ENCODE measurements at places on chromosomes 11 and 22.

DNA sequence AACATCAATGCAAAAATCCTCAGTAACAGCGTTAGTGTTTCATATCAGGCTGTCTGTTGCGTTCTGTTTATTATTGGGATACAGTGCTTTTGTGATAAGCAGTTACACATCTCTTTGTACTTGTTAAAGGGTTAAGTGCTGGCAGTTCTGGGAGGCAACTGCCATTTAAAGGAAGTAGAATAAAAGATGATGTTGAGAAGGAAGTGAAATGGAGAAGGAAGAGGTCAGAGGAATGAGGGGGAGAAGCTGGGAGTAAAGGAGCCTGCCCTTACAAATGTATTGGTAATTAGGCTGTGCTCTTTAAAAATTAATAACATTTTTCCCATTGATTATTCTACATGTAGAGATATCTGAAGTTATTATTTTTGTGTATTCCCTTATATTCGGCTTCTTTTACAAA lies 674.7 kb downstream of the NTM start:
- no peak for DNase-seq

- no peak for DNase-seq
Measured at GRCh38 chr11:12319461-12319951, 57.9 kb upstream of the PARVA start.

DNA sequence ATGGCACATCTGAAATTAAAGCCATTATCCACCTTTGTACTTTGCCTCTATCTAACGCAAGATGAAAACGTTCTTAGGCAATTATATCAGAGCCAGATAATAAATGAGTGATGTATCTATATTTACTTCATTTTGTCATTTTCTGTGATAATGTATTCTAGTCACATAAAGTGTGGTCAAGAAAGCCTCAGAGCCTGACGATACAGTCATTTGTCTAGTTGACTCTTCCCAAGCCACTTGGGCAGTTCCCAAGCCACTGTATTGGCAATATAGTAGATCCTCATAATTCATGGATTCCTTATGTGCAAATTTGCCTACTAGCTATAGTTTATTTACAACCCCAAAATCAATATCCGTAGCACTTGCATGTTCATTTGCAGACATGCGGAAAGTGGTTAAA lies 7.8 kb downstream of the HOATZ start:
- no peak for DNase-seq

DNA sequence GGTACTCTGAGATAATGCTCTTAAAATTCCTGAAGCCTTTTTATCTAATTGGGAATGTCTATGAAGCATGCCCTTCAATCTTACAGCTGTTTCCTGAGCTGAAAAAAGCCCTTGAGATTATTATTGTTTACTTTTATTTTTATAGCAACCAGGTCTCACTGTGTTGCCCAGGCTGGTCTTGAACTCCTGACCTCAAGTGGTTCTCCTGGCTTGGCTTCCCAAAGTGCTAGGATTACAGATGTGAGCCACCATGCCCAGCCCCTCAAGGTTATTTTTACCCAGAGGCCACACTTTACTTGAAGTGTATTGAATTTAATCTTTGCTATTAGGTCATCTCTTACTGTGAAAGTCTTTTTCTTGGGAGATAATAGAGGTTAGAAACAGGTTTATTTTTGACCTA lies 7.0 kb upstream of the SWAP70 start:
- no peak for DNase-seq

DNA sequence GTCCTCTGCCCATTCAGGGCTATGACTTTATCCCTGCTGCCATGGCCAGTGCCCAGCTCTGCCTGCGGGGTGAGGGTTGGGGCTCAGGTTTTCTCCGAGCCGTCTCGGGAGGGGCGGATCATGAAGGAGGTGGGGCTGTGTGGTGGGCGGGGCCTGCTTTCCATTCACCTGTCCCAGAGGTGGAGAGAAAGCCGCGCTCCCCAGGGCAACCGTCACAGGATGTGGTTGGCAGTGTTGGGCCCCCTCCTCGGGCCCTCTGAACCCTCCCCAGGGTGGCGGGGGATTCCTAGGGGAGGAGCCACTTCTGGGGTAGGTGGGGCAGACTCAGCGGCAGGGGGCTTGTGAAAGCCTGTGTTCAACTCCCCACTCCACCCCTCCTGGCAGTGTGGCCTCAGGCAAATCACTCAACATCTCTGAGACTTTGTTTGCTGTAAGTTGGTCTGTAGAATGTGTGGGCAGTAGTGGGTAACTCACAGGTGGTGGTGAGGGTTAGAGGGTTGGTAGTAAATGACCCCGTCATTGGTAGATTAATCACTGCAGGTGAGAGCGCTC lies 50.3 kb downstream of the CD6 start:
- DNase-seq = no peak

DNA sequence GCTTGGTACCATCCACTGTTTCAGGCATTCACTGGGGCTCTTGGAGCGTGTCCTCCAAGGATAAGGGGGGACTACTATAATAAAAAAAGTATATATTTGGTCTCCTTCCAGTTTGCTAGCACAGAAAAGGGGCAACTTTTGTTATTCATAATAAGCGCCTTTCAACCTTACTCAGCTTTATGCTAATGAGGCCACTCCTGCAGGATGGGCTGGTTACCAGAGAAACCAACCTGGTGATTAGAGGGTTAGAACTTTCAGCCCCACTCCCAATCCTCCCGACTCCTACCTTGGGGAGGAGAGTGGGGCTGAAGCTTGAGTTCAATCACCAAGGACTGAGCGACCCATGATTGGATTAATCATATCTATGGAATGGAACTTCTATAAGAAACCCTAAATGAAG lies 31.8 kb downstream of the PPFIBP2 start:
- no peak for DNase-seq

GRCh38 chr22:37278261-37278660 lies 4.0 kb upstream of the CYTH4 start:
- no peak for DNase-seq

DNA sequence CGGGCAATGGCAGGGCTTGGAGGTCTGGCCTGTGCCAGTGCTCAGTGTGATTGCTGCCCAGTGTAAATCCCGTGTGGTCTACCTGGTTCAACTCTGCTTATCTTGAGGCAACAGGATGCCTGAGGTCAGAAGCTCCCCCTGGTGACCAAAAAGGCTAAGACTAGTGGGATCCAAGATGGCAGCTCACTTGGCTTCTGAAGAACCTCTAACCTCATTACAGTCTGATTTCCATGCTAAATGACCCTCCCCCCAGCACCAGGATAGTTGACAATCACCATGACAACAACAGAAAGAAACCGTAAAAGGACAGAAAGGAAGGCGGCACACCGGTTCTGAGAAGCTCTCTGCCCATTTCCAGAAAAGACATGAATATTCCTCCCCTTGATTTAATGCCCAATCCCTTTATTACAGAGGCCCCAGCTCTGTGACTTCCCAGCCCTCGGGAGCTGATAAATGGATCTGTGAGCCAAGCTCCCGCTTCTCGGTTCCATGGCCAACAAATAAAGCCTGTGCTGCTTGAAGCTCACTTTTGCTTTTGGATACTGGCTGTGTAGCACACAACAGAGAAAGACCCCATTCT lies 398.4 kb downstream of the CTTN start:
- DNase-seq = no peak

- DNase-seq = no peak
Measured at GRCh38 chr11:64933935-64934681, 1.6 kb downstream of the GPHA2 start.

DNA sequence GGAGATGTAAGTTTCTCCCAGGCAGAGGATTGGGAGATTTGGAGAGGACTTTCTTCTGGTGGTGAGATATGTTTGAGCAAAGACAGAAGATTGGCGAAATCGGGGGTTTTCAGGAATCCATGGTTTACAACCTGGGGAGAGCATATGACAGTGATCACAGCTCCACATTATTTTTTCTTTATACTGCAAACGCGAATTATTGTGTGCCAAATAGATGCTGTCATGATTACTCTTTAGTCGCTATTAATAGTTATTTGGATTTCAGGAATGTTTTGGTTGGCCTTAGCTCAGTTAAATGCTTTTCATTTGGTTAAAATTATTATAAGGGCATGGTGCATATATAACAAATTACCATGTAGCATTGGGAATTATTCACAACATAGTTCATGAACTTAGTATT lies 15.2 kb downstream of the ATXN10 start:
- no peak for DNase-seq

DNA sequence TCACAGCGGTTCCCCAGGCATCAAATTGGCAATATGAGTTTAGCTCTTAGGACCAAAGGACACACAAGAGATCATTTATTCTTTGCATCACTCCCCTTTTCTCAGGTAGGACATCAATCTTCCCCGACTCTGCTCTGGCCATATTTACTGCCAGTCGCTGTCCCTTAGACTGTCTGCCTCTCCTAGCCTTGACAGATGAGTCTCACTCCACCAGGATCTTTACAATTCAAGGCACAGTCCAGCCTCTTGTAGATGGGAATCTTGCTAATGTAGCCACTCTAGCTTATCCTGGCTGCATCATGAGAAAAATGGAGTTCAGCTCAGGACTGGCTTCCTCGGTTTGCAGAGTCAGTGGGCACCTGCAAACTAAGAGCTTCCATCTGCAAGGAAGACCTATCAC lies 915.2 kb downstream of the NTM start:
- DNase-seq = no peak

DNA sequence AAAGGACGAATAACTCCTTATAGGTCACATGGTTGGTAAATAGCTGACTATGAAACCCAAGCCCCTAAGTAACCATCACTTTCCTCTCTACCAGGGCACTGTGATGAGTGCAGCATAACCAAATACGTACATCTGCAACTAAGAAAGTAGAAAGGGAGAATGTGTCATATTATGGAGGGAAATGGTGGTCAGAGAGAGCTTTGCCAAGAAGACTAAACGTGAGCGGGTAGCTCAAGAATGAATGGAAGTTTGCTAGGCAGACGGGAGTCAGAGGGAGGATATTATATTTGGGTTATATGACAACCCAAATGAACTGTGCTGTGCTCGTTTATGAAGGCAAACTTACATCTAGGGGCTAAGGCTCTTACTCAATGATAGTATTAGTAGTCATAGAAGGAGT lies 537.3 kb downstream of the OPCML start:
- DNase-seq = no peak

Measured in hypothalamus (tissue), 51 donors.